Progenitor cell of endocrine pancreas (in vitro differentiated cells): ENCODE measurements at places on chromosomes 7 and 10.

DNA sequence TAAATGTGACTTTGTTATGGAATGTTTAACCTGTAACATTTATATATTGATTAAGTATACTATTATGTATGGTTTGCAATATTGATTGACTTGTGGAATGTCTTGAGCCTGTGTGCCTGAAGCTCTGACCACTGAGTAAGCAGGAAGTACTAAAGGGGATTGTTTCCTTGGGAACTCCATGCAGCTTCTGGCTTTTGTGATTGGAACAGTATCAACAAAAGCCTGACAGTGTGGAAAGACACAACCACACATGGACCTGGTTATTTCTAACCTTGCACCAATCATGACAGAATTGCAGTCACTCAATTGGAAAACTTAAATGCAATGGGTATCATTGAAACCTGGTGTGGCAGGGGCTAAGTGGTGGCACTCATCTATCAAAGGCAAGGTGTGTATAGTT, 45.5 kb upstream of the PIK3CG start:
- no peak for DNase-seq

GRCh38 chr7:416761-417624, 102.7 kb downstream of the PDGFA start:
- DNase-seq, result no peak

GRCh38 chr10:28684986-28685580, 7.8 kb downstream of the BAMBI start:
- DNase-seq, result no peak

DNA sequence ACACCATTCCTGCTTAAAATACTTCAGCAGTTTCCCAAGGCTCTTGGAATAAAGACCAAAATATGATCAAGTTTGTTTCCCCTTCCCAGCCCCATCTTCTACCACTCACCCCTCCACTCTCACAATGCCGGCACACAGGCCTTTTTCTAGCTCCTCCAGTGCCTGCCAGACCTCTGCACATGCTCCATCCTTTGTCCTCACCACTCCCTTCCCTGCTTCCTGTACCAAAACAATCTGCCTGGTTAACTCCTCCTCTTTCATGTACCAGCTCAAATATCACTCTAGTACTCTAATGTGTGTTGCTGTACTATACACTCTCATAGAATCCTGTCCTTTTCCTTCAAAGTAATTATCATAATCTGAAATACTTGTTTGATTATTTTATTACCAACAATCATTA, 19.4 kb downstream of the SCRN1 start:
- no peak for DNase-seq

GRCh38 chr7:73717025-73717807, 2.3 kb downstream of the STX1A start:
- no peak for DNase-seq

DNA sequence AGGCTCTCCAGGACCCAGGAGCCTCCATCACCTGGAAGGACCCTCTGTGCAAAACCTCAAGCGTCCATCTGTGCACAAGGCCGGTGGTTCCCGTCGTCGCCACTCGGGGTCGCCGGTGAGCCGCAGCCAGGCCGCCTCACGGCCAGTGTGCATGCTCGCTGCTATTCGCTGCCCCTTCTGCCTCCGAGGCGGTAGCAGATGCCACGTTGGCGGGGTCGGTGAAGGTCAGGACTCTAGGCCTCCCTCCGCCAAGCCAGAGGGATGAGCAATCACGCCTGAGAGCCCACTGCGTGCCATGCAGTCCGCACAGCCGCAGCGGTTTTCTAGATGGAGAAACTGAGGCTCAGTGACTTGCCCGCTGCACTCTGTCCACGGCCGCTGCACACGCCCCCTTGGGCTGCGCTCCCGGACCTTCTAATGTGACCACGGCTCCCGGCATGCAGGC, 5.7 kb downstream of the UPK3B start:
- no peak for DNase-seq

DNA sequence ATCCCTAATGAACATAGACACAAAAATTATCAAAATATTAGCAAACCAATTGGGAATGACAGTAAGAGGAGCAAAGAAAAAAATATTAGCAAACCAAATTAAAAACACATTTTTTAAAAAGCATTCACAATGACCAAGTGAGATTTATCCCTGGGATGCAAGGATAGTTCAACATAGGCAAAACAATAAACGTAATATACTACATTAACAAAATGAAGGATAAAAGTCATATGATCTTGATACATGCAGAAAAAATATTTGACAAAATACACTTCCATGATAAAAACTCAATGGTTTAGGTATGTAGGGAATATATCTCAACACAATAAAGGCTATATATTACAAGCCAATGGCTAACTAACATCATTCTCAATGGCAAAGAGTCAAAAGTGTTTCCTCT, 83.3 kb downstream of the CRPPA start:
- no peak for DNase-seq

GRCh38 chr10:10625491-10625890, 392.2 kb upstream of the CELF2 start:
- no peak for DNase-seq

DNA sequence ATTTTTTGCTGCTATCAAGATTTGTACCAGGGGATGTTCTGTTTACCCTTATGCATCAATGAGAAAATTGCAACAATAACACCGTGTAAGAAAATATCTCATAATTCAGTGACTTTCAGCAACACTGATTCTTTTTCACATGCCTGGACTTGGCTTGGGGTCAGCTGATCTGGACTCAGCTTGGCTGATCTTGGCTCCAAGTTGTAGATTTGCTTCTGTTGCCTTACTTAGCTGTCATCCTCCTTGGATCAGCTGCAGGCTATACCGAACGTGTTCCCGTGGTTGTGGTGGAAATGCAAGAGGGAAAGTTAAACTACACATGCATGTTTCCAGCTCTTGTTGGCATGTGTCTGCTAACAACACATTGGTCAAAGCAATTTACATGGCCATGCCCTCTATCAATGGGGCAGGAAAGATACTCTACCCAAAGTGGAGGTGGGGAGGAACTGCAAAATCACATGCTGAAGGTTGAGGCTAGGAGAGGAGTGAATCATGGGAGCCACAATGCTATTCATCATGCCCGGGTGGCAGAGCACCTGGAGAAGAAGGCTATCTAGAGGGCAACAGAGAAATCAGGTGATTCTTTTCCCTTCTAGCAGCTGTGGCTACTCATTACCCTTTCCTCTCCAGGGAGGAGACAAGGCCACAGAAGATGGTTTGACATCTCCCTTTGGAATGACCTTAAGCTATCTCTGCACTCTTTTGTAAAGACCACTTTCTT, 1276.3 kb upstream of the AUTS2 start:
- DNase-seq, result no peak

DNA sequence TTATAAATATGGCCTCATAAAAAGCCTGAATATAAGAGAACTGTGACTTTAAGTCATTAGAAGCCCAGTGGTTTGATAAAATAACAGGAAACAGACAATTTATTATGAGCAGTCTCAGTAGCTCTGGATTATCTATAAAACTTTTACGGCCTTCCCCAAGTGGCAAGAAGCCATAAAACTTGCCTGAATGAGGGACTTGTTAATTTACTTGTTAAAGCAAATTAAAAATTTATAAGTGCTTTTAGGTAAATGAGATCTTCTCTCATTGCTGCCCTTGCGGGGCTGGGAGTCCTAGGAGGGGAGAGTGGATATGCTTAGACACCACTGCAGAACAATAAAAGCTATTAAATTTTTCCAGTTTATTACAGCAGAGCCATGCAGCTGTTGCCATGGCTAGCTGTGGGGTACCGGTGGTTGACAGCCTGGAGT, 499.9 kb downstream of the AUTS2 start:
- DNase-seq, result no peak

DNA sequence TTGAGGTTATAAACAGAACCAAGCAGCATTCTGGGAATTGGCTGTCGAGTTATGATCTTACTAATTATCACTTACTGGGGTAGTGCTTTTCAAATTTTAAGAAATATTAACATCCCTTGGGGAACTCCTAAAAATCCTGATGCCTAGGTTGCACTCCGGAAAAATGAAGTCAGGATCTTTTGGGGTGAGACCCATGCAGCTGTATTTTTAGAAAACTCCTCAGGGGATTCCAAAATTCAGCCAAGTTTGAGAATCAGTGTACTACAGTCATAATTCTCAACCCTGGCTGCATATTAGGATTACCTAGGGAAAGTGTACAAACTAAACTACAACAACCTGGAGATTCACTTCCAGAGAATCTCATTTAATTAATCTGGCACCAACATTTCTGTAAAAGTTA, 17.2 kb upstream of the PPP1R9A start:
- DNase-seq, result no peak

DNA sequence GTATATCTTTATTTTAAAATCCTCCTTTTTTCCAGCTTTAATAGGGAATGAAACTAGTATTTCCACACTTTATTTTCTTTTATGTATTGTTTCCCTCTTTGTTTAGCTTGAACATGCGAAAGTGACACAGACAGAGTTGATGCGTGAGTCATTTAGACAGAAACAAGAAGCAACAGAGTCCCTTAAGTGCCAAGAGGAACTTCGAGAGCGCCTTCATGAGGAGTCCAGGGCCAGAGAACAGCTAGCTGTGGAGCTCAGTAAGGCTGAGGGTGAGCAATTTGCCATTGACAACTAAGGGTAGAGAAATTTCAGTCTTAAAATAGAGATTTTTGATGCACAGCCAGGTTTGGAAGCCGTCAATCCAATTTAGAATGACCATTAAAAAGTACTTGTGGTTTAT, 73.1 kb downstream of the CYP51A1 start:
- no peak for DNase-seq

- no peak for DNase-seq
These were observed 58.2 kb downstream of the GRM8 start for GRCh38 chr7:127194571-127194970.

GRCh38 chr7:120337308-120337907, 64.4 kb downstream of the KCND2 start:
- DNase-seq, result no peak

DNA sequence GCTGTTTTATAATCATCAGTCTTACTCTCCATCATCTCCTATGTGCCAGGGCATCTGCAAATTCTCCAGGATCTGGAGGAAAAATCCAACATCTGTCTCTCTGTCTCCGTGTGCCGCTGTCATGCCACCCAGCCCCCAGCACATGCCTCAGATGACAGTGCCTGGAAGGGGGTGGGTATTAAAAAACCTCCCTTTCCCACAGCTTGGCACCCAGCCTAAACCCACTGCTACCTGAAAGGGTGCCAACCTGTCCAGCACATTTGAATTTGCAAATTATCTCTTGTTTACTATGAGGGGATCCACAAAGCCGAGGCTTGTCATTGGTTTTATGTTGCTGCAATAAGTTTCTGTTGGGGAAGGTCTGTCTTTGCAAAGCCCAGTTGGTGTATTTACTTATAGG, 73.1 kb downstream of the EMX2 start:
- no peak for DNase-seq

GRCh38 chr10:126421756-126422256, 33.5 kb upstream of the ADAM12 start:
- no peak for DNase-seq

- no peak for DNase-seq
These were observed 29.9 kb upstream of the HNRNPH3 start for GRCh38 chr10:68301790-68302502.

DNA sequence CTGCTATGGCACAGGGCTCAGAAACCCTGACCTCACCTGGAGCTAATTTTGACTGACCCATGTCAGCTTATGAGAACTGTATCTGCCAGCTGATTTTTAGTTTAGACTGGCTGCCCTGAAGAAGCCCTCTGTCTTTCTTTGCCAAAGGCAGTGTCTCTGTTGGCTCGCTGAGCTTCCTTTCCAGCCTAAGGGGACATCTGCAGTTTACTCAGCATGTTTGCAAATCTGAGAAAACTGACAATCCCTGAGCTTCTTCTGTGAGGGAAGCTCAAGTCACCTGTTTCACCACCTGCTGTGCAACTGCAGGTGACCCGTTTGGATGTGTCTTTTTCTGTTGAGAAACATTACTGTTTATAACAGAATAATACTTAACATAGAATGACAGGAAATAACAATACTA, 46.0 kb downstream of the PRKAR2B start:
- DNase-seq, result no peak

DNA sequence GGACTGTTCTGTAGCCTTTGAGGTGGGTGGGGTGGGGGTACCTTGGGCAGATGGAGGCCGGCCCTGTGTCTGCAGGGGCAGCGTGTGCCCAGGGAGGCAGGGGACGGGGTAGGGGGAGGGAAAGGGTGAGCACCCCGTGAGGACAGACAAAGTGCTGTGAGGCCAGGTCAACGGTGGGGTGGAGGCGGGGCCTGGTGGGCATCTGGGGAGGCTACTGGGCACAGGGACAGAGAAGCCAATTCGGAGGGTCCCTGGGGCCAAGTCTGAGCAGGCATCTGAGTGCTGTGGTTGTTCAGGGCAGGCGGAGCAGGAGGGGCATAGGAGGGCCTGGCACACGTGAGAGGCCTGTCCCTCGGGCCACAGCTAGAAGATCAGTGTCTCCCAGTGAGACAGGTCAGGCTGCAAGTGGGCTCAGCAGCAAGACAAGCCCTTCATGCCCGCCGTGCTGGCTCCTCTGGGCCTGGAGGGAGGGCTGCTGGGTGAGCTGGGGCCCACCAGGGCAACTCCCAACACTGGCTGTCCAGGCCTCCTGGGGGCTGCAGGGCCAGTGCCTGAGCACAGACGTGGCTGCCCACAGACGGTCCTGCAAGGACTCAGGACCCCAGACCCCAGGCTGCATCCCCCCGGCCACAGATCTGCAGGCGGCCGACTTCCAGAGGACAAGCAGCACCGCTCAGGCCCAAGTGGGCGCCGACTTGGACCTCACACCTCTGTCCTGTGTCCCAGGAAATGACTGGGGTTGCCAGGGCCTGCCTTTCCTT, 26.4 kb upstream of the KNDC1 start:
- DNase-seq, result no peak

- no peak for DNase-seq
These were observed 1171.7 kb upstream of the LRRTM3 start for GRCh38 chr10:65754112-65754511.

DNA sequence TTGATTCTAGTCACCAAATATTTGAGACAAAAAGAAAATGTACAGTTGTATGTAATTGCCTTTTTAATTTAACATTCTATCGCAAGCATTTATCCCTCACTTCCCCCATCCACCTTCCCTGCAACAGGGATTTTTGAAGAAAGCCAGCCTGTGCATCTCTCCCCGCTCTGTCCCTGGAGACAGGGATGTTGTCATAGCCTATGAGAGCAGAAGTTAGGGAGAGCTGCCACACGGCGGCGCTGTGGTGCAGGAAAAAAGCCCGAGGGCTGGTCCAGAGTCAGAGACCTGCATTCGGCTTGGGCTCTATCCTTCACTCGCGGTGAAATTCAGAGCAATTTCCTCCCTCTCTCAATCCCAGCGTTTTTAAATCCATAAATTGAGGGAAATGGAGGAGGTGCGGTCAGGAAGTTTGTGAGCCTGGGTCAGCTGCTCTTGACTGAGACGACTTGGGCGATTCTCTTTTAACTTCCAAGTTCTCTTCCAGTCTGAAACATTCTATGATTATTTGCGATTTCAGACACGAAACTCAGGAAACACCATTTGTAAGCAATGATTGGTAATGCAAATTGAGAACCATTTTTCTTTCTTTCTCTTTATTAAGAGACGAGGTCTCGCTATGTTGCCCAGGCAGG, 17.5 kb downstream of the HKDC1 start:
- DNase-seq, result peak; percentile 81

GRCh38 chr7:55774327-55775050, 88.1 kb downstream of the SEPTIN14 start:
- no peak for DNase-seq
